Stimulated activated CD4-positive, alpha-beta T cell treated with anti-CD3 and anti-CD28 coated beads, Interleukin-1b, Interleukin-23, amount 100 ng/mL, for 1 hour (primary cell): ENCODE measurements at places on chromosomes 13 and 19.

DNA sequence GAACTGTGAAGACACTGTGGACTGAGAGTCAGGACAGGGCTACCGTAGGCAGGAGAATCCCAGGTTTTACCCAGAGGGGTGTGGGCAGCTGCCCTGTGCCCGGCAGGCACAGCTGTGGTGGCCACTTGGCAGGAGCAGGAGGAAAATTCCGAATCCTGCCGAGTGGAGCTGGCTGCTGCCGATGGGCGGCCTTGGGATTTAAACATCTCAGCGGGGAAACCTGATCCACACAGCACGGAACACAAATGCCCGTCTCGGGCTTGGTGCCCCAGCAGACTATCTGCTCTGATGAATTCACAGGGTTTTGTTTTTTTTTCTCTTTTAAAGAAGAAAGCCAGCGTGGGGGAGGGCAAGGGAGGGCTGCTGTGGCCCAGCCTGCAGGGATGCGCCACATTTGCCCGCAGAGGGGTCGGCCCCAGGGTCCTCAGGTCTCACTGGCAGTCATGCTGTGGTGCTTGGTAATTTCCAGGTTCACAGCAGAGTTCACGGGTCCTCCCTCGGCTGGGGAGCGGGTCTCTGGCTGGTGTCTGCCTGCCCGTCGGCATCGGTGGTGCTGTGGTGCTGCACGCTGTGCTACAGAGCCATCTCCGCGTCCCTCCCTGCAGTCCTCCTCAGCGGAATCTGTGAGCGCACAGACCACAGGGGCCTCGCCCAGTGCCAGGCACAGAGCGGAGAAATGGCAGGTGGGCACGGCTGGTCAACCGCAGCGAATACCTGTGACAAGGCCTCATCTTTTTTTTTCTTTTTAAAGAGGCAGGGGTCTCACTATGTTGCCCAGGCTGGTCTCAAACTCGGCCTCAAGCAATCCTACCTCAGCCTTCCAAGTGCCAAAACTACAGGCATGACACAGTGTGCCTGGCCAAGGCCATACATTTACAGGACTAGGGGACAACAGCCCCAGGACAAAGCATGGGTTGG, 28.1 kb downstream of the MPND start:
- DNase-seq = no peak

- no peak for DNase-seq
Measured at GRCh38 chr19:29928831-29929230, 13.2 kb upstream of the URI1 start.

GRCh38 chr13:96780105-96780504, 214.2 kb downstream of the OXGR1 start:
- DNase-seq = no peak

- DNase-seq = no peak
Measured at GRCh38 chr13:99258946-99259345, 767 bp upstream of the GPR18 start.

DNA sequence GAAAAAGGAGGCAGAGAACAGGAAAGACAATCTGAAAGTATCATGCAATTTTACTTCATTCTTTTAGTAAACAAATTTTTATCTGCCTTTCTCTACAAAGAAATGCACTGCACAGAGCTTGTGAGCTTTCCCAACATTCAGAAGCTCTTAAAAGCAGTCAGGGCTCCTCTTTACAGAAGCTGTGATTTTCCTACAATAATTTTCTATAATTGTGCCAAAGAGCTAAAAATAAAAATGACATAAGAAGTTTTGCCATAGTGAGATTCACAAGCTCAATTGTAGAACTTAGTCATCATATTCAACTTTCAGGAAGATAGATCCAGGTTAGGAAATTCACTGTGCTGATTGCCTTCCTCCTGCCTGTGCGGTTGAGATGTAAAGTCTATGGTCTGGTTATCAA, 341.4 kb downstream of the PCDH9 start:
- DNase-seq = no peak

DNA sequence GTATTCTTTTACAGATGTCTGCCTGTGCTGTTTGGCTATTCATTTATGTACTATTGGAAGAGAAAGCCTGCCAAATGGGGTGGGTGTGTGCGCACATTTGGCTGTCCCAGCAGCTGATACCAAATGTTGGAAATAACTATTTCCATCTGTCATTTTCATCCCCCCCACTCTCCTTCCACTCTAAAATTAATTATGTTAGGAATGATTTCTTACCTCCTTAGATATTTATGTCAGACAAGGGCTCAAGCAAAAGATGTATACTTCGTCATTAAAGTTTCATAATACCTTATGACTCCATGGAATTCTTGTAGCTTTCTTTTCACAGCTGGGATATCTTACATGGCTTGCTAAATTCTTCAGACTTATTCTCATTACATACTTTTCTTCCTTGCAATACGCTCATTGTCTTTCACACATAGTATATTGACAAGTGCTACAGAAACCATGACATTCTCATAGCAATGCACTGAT, 18.6 kb downstream of the ITM2B start:
- DNase-seq = no peak

- no peak for DNase-seq
Measured at GRCh38 chr19:58037927-58038687, 4.3 kb downstream of the ZSCAN1 start.

- DNase-seq = no peak
Measured at GRCh38 chr19:14183741-14184350, 22.1 kb downstream of the ADGRL1 start.

GRCh38 chr19:7701654-7702457, at the start of gene FCER2:
Gene FCER2, minus strand, starts transcription at chr19:7702131. Its CDS starts 2,371 bp downstream, at chr19:7699760.
- DNase-seq = no peak

GRCh38 chr19:44818466-44819031, 9.6 kb downstream of the BCAM start:
- no peak for DNase-seq
